ENCODE measurements at places on chromosomes 13 and 19.
A peak's percentile ranks its signal among the peaks of the same experiment; 100 is the strongest.

DNA sequence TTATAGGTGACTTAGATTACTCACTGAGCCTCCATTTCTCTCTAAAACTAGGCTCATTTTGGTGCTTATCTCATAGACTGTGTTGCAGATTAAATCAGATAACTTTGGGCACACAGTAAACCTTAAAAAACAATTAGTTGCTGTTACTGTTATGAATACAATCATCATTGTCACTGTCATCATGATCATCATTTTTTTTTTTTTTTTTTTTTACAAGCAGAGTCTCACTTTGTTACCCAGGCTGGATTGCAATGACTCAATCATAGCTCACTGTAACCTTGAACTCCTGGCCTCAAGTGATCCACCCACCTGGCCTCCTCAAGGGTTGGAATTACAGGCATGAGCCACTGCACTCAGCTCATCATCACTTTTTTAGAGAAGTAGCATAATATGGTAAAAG lies 60.0 kb downstream of the VWA8 start:
- DNase-seq, result no peak

DNA sequence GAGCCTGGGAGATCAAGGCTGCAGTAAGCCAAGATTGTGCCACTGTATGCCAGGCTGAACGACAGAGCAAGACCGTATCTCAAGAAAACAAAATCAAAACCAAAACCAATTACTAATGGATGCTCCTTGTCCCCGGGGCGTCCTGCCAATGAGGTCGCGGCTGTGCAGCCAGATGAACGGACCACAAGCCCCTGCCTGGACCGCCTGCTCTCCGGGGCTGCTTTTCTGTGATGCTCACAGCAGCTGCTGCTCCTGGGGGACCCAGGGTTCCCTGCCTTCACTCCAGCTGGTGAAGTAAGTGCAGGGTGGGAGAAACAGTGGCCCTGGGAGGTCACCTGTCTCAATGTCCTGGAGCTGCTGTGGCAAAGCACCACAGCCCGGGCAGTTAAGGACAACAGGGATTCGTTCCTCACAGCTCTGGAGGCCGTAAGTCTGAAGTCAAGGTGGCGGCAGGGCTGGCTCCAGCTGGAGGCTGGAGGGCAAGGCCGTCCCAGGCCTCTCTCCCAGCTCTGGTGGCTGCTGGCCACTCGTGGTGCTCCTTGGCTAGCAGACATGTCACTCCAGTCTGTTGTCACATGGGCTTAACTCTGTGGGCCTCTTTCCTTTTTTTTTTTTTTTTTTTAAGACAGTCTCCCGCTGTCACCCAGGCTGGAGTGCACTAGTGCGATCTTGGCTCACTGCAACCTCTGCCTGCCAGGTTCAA lies 10.1 kb downstream of the COPE start:
- DNase-seq, result no peak

- DNase-seq, result no peak
These were observed 287.2 kb downstream of the FOXO1 start for GRCh38 chr13:40379196-40379595.

GRCh38 chr19:46366620-46367292 lies 19.9 kb downstream of the PPP5C start:
- no peak for DNase-seq

DNA sequence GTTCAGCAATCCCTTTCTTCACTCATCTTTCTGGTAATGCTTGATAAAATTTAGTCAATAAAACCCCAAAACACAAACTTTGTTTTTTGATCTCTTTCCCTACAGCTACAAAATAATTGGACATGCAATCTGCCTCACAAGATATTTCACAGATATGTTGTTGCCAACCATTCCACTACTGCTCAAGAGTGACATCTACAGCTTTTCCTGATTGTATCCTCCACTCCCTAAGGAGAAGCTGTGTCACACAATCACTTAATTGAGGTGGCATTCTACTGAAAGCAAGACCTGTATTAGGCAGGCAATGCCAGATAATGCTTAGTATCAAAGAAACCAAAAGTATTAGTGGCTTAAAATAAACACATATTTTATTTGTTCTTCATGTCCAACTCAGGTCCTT lies 1646.2 kb upstream of the SPRY2 start:
- DNase-seq, result no peak

GRCh38 chr13:86569974-86570373 lies 770.8 kb upstream of the SLITRK6 start:
- DNase-seq, result no peak

- DNase-seq, result no peak
These were observed 189.3 kb upstream of the SPRY2 start for GRCh38 chr13:80530191-80530590.

GRCh38 chr13:113506871-113507388 lies 16.4 kb upstream of the DCUN1D2 start:
- DNase-seq, result no peak

DNA sequence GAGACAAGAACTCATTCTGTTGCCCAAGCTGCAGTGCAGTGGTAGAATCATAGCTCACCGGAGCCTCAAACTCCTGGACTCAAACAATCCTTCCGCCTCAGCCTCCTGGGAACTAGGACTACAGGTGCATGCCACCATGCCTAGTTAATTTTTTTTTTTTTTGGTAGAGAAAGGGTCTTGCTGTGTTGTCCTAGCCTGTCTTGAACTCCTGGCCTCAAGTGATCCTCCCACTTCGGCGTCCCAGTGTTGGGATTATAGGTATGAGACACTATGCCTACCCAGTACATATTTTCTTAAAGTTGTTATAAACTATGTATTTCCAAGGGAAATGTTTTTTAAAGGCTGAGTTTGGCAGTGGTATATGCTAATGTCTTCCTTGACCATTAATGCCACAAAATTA lies 412.6 kb downstream of the KLF12 start:
- DNase-seq, result no peak

DNA sequence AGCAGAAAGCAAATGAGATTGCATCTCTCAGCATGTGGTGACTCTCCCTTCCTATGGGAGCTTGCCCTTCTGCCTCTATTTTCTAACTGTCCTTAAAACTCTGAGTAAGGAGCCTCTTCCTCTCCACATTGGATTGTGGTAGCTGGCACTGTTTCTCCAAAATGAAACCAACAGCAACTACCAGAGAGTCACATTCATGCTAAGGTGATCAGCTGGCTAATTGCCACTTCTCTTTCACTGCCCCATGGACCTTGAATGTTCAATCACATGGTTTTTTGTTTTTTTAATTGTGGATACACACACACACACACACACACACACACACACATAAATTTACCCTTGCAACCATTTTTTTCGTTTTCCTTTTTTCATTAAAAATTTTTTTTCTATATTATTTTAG lies 154.7 kb upstream of the TSC22D1 start:
- no peak for DNase-seq

GRCh38 chr13:75307370-75307949 lies 174.5 kb downstream of the TBC1D4 start:
- DNase-seq, result no peak

GRCh38 chr19:37348060-37348459 lies 22.8 kb upstream of the ZNF527 start:
- DNase-seq, result no peak

DNA sequence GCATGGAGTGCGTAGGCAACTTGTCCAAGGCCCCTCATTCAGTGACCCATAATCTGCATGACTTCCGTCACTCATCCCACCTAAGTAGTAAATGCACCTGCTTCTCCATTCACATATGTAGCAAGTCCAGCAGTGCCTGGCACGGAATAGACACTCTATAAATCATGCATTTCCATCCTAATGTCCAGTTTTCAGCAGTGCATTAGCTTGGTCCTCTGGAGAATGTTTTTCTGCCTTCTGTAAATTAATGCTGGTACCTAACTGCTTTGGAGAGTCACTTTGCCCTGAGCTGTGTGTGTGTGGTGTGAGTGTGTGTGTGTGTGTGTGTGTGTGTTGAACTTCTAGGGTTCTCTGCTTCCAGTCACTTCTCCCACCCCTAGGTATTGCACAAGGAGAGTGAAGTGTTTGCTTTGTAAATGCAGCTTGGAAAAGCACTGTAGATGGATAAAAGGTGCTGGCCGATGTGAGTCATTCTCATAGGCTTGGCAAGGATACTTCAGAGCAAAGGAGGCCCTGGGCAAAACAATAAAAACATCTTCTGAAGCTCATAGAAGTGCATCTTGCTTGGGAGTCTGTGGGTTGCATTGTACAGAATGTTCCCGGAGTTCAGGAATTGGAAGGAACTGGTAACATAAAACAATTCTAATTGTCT lies 181.8 kb downstream of the KATNAL1 start:
- DNase-seq, result peak; percentile 67

- DNase-seq, result no peak
These were observed 28.7 kb upstream of the LMO7 start for GRCh38 chr13:75607447-75607846.

DNA sequence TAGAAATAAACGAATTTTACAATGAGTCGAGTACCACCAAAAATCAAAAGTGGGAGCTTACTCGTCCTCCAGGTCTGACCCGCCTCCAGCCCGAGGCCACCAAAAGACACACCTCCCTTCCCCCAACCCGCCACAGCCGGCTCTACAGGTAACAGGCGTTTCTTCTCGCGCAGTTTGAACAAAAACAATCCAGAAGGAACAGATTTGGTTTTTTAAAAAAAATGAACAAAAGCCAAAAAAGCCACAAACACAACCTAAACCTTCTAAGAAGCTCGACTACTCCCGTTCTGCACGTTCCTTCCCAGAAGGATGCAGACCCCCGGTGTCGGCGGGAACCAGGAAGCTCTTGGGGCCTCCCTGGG lies 671 bp downstream of the ZDHHC20 start:
- peak; percentile 39 for DNase-seq

DNA sequence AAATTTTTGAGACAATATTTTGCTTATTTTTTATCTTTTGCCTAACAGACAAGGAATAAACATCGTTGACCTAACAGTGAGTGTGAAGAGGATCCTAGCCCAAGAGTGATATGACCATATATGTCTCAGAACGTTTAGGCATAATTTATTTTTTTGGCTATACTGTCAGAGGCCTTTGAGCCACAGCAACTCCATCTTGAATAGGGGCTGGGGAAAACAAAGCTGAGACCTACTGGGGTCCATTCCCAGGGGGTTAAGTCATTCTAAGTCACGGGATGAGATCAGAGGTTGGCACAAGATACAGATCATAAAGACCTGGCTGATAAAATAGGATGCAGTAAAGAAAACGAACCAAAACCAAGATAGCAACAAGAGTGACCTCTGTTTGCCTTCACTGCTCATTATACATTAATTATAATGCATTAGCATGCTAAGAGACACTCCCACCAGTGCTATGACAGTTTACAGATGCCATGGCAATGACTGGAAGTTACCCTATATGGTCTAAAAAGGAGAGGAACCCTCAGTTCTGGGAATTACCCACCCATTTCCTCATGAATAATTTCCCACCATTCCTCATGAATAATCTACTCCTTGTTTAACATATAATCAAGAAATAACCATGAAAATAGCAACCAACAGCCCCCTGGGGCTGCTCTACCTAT lies 510.9 kb upstream of the PCDH9 start:
- DNase-seq, result no peak

DNA sequence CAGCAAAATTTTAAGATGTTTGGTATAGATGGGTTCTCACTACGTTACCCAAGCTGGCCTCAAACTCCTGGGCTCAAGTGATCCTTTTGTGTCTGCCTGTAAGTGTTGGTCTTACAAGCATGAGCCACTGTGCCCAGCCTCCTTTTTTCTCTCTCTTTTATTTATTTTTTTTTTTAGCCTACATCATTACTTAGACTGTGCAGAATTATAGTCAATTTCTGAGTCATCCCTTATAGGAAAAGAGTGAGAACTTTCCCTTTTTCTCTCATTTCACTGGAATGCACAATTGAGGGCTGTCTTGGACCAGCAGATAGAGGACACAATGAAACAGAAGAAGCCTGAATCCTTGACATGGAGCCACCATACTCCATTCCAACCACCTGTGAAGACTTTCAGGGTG lies 13.3 kb downstream of the TSKS start:
- DNase-seq, result no peak

GRCh38 chr13:104143760-104144416 lies 1077.7 kb upstream of the SLC10A2 start:
- DNase-seq, result peak; percentile 94

DNA sequence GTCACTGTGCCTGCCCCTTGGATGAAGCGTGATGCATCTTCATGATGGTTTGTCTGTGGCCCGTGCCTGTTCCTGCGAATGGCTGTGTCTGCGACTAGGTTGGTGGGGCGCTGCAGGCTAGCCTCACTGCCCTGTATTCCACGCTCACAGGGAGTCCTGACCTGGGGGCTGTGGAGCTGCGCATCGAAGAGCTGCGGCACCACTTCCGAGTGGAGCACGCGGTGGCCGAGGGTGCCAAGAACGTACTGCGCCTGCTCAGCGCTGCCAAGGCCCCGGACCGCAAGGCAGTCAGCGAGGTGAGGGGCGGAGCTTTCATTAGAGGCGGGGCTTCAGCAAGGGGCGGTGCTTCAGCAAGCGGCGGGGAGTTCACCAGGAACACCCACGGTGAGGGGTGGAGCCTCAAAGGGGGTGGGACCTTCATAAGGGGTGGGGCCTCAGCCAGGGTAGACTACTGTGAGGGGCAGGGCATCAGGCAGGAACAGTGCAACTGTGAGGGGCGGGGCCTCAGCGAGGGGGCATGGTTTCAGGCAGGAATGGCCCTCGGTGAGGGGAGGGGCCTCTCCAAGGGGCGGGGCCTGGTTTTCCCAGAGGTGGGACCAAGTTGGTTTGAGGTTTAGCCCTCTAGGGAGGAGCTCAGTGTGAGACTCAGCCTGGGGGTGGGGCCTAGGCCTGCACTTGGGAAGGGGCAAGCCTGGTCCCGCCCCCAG lies 17.2 kb downstream of the PKN1 start:
- no peak for DNase-seq

DNA sequence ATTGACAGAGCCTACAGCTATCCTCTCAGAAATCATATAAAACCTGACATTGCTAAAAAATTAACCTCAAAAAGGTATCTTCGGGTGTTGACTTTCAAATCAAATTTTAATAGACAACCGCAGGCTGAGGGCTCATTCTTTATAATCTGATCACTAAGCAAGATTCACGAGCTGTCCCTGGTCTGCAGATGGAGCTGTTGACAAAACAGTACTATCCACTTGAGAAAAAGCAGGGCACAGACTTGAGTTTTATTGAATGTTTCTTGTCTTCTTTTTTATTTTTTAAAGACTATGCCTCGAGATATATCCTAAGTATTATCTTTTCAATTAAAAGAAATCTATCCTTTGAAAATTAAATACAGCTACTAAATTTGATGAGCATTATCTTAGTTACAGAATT lies 540.5 kb downstream of the PCDH9 start:
- DNase-seq, result peak; percentile 68

GRCh38 chr13:79933389-79933788 lies 407.5 kb downstream of the SPRY2 start:
- DNase-seq, result no peak

DNA sequence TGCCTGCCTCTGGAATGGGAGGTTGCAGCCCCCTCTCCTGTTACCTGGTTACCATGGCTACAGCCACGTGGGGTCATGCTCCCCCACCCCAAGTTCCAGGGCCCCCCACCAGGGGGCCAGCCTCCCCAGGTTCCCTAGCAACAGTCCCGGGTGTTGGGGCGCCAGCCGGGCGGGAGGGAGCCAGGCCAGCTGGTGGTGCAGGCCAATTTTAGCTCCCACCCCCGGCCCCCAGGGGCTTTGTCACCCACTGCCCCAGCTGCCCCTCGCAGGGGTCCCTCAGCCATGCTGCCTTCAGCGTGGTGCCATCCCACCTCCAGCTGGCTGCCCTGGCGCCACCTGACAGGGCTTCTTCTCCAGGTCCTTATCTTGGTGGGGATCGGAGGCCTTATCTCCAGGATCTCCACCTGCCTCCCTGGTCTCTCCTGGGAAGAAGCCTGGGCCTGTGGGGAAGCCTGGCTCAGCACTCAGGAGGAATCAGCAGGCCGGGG lies 3.0 kb downstream of the MARK4 start:
- DNase-seq, result no peak
